ENCODE measurements at places on chromosomes 1 and 21.

DNA sequence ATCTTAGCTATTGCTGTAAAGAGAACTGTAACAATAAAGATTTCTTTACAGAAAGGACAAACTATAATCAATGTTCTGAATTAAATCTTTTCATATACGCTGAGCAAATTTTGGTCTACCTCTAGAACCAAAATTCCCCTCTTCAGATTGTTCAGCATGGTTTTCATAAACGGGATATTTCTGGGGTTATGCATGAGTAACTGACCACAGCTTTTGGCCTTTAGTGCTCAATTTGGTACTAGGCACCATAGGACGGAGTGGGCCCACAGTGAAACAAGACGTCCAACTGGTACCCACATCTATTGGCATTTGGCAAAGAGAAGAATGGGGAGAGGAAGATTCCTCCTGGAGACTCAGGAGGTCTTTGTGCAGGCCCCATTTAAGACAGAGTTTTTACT, 184.5 kb downstream of the TGFBR3 start:
- DNase-seq = no peak

- DNase-seq = no peak
Observed at GRCh38 chr1:29670752-29671151, 434.4 kb downstream of the PTPRU start.

GRCh38 chr1:30403726-30404125, 319.7 kb downstream of the MATN1 start:
- no peak for DNase-seq

- no peak for DNase-seq
Observed at GRCh38 chr21:33232291-33233034, 2.7 kb downstream of the IFNAR2 start.

DNA sequence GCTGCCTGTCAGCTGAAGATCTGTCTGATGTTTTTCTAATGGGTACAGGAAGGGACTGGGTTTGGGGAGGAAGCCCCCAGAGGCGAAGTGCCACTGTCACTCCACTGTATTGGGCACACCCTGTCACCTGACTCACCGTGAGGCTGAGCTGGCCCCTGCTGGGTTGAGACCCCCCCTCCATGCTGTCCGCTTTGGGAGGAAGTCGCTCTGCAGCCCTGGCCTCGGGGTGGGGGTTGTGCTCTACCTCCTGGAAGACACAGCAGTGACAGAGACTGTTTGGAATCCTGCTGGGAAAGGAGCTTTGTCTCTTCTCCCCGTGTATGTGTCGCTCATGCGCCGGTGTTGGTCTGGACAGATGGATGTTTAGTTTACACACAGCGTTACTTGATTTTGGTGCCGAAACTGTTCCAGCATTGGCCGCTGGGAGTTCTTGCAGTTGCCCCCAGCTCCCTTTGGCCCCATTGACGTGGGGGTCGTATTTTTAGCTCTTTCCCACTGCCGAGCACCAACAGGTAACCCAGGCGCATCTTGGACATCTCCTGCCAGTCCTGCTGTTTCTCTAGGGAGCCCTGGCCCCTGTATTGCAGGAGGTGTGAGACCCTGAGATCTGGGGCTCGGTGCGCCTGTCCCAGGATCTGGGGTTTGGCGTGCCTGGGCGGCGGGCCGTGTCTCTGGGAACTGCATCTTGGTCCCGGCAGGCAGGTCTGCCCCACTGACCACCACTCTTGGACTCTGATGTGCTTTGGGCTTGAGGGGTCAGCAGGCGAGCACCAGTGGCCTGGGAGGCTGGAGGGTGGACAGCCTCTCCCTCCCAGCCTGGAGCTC, 30.3 kb downstream of the SLX9 start:
- DNase-seq = peak; percentile 32

- DNase-seq = no peak
Observed at GRCh38 chr1:156477526-156478249, 22.9 kb downstream of the MEF2D start.

DNA sequence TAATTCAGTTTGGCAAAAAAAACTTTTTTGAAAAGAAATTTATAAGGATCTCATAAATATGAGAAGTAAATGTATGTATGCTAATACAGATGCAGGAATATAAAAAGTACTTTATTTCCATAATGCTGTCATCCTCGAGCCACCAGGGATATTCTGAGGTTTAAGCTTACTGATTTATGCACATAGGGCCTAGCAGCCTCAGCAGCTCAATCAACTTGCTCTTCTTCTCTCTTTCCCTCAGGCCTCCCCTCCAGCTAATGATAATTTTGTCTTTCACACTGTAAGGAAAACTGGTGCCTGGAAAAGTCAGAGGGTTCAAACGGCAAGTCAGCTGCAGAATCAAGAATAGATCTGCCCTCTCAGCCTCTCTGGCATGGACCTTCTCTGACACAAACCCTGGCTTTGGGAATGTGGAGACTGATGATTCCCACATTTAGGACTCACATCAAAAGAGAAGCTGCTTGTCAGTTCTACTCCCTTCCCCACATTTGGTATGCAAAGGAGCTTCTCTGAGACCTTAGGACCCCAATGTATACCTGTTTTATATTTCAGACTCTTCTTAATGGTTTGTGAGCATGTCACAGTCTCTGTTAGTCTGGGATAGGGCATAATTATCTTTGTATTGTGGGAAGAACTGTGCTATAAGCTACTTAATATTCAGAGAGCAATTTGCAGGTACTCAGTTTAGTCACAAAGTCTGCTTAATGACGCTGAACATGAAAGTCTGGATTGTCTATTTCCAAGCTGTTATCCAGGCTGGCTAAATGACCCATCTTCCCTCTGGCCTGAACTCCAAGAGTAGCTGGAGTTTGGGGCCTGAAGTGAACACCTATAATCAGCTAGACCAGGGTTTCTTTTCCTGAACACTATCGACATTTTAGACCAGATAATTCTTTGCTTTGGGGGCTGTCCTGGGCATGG, 52.1 kb upstream of the DIPK1A start:
- DNase-seq = no peak

DNA sequence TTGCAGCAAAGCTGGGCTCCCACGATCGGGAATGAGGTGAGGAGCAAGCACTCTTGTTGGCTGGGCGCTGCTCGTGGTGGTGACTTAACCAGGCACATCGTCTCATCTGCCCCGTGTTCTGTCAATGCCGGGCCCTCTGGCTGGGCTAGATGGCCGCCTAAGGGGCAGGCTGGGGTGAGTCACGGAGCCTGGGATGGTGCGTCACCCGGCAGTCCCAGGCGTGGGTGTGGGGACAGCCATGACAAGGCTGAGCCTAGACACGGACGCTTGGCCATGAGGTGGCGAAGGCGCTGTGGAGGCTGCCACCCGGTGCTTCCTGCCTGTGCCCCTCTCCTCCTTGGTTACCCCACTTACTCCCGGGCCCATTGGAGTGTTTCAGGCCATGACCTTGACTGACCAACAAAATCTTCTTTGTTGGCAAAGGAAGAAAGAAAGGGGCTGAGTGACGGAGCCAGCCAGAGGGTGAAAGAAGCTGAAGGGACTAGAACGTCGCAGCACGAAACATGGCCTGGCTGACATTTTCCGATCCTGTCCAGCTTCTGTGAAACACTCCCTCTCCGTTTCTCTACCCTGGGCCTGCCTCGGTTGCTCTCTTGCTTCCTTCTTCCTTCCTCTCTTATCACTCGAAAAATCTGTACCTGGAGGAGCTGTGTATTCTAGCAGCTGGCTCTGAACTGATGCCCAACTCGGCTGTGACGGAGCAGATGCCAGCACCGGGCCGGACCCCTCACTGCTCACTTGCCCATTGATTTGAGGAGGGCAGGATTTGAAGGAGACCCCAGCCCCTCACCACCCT, 596 bp downstream of the CD247 start:
- peak; percentile 85 for DNase-seq

DNA sequence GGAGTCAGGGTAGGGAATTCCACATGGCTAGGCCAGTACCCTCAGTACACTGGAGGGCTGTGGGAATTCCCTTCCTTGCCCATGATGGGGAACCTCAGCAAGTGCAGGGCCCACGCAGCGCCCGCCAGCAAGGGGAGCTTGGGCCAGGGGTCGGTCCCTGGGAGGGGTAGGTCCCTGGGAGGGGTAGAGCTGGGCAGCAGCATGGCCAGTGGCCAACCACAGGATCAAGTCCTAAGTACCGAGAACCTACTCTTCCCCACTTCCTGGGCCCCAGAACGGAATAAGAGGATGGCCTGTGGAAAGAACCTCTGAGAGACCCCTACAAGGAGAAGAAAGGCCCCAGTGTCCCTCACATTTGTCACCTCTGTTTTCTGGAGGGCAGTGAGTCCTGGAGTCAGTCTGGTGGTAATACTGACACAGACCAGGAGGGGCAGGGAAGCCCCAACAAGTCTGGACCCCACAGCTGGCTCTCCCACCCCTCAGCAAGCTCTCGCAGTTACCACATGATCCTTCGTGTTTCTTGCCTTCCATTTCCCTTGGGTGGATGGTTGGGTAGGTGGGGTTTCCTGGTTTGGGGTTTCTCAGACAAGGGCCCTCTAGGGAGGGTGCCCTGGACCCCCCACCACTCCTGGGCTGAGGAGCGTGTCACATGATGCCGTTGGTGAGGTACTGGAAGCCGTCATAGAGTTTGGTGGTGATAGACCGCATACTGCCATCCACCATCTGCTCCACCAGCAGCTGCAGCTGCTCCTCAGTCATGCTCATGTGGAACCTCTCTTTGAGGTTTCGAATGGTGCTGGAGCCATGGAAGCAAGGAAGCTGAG, 10.3 kb downstream of the ZNF687 start:
- no peak for DNase-seq

DNA sequence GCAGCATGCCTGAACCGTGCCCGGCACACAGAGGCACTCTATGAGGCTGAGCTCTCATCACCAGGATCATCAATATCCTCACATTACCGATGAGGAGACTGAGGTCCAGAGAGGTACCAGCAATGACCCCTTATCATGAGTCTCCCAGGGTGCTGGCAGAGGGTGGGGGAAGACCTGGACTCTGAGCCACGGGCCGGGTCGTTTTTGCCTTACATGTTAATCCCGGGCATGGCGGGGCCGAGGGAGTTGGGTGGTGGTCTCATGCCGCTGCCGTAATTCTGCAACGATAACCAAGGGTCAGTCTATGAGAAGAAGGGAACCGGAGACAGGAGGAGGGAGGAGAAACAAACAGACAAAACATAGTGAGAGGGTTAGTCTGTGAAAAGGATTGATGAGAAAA, 43.1 kb downstream of the MRPL37 start:
- no peak for DNase-seq

DNA sequence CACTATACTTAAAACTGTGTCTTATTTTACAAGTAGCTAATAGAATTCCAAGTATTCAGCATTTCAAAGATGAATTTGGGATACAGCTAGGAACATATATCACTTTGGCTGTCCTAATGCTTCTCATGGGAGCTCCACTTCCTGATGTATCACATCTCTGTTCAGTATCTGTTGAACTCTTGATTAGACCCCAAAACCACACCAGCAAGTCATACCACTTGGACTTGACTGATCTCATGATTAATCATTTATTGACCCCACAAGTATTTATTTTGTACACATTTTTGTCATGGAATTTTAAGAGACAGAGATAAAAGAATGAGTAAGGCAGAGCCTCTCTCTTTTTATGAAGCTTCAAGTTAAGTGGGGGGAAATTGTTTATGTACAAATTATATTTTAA, 30.0 kb downstream of the TMPRSS15 start:
- no peak for DNase-seq

DNA sequence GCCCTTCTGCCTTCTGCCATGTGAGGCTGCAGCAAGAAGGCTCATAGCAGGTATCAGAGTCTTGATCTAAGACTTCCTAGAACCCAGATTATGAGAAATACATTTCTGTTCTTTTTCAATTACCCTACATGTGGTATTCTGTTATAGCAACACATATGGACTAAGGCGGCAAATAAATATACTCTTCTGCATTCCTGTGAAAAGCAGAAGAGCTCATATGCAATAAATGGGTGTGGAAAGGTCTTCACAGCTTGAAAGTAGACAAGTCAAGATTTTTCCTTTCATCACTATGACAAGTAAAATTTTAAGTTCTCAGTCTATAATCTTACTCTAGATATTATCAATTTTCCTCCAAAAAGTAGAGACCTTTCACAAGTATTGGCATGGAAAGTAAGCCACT, 36.6 kb downstream of the TNFSF18 start:
- no peak for DNase-seq

GRCh38 chr21:32949701-32950100, 76.0 kb upstream of the OLIG2 start:
- DNase-seq = no peak

- DNase-seq = no peak
Observed at GRCh38 chr1:45884700-45885099, 81.3 kb downstream of the MAST2 start.

- DNase-seq = no peak
Observed at GRCh38 chr1:178011465-178011828, 41.6 kb upstream of the SEC16B start.

DNA sequence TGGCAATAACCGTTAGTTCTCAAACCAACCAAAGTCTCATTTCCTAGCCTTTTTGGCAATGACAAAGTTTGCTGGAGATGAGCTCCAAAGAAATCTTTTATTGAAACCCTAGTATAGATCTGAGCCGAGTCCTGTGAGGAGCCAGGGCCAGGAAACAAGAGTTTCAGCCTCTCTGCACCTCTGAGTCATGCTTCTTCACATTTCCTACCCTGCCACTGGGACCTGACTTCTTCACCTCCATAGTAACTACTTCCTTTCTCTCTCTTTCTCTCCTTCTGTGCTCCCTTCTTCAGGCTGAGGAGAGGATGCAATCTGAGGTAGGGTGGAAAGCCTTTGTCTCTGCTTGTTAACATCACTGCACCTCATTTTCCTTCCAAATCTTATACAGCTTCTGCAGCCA, 38.7 kb upstream of the IPO9 start:
- DNase-seq = no peak

DNA sequence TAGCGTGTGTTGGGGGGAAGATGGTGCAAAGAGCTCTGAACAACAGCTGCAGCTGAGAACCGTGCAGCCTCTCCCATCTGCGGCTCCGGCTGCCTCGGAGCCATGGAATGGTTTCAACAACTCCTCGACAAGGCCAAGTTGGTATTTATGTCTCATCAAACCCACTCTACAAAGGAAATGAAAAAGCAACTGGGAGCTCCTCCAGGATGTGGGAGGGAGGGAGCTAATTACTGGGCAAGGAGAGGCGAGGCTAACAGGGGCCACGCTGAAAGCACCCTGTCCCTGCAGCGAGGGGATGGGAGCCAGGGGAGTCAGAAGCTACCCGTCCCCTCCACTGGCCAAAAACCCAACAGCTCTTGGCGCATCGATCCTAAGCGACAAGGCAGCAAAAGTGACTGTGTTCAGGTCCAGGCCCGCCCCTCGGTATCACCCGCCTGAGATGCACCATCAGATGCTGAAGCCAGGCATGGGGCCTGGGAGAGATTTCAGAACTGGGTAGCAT, 63.1 kb downstream of the ACOT7 start:
- no peak for DNase-seq

GRCh38 chr1:5002676-5003075, 348.3 kb downstream of the AJAP1 start:
- no peak for DNase-seq

Measured in activated CD8-positive, alpha-beta T cell treated with anti-CD3 and anti-CD28 coated beads, Interleukin-2, amount 10 ng/mL, durations not matched to agents 7 days and 5 days (primary cell).